ENCODE measurements at places on chromosomes 1 and 21.
A peak's percentile ranks its signal among the peaks of the same experiment; 100 is the strongest.

GRCh38 chr1:83620016-83620415, 378.9 kb downstream of the TTLL7 start:
- no peak for DNase-seq

GRCh38 chr1:172951730-172952365, 98.9 kb downstream of the TNFSF18 start:
- DNase-seq, result no peak

GRCh38 chr1:75787524-75787923, 1.5 kb downstream of the RABGGTB start:
- DNase-seq, result no peak

- no peak for DNase-seq
Observed at GRCh38 chr1:207396168-207396746, 57.9 kb upstream of the CR2 start.

DNA sequence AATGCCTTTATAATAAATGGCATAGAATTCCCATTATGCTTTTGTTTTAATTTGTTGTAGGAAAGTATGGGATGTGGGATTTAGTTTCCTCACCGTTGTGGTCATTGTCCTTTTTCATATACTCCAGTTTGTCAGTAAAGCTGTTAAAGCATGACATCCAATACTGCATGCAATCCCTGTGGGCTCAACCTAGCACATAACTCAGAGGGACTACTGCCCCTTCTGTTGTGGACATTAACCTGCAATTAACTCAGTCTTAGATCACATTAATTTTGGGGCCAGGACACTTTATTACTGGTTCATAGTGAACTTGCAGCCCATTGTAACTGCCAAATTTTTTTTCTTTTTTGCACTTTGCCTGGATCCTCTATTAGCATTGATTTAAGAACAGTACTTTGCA, 112.5 kb downstream of the DNM3 start:
- no peak for DNase-seq

GRCh38 chr1:43716559-43717281, 9.4 kb downstream of the ST3GAL3 start:
- no peak for DNase-seq

DNA sequence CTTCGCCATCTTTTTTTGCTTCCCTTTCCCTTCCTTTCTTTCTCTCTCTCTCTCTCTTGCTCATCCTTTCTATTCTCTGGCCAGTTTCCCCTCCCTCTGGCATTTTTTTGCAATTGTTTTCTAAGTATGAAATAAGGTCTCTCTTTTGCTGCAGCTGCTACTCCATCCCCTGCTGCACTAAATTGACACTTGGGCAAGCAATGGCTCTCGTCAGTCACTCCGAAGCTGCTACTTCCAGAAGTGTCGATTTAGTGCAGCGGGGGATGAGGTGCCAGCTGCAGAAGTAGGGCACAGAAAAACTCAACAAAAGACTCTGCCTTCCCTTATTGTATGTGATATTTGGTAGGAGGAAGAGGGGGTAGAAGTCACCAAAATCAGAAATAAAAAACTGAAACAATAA, 642.3 kb downstream of the RWDD3 start:
- DNase-seq, result no peak

DNA sequence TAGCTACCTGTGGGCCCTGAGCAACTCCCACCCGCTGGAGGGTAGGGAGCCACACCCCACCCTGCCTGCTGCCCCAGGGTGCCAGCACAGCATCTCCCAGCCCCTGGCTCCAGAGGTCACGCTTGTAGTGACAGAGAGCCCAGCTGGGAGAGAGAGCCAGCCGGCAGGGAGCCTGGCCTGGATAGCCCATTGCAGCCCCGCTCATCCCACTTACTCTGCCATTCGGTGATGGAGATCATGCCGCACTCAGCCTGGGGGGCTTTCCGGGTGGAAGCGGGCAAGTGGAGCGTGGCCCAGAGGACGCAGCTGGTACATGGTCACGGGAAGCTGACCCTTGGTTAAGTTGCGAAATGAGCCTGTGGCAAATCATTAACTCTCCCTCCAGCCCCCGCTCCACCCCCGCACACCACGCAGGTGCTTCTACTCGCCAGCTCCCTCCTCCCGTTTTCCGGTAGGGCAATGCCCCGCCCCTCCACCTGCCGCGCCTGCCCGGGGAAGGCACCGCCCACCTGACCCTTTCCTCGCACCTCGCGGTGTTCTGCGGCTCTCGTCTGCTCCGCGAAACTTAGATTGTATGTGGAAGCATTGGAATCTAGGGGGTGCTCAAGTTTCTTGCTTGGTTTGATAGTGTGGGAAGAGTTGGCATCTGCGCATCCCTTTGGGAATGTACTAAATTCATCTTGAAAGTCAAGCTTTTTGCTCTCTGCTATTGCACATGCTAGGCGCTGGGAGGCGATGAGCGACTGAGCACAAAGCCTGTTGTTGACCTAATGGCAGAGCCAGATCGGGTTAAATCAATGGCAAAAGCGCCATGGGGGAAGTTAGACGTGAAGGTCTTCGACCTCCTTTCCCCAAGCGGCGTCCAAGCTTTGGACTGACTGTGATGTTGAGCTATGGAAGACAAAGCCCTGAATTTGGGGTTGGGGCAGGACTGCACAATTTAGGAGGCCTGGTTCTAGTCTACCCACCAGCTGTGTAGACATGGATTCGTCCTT, at the start of gene GOLT1A:
Gene GOLT1A (minus strand): TSS at position 321 of the 995 bp plus-strand sequence. CDS start 82 bp downstream, at position 239.
- DNase-seq, result no peak

DNA sequence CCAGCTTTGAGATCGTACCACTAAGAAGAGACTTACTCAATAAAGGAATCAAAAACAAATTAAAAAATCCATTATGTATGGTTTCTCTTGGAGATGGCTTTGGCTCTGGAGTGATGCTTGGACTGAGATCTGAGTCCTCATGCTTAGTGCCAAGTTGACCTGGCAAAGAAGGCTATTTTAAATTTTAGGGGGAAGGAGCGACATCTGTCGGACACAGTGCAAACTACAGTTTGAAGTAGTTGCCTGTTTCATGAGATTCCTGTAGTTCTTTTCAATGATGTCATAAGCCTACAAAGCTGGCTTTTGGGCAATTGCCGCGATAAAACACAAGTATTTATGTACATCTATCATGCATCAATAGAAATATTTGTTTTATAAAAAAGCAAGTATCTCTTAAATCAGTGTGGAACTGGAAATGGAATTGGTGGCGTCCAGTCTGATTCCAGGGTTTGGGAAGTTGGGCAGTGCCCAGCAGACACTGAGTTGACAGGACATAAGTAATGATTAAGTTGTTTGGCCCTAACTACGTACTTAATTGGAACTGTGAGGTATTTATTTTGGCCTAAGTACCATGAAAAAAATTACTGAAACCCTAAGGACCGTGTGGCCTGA, 50.0 kb downstream of the TBCE start:
- DNase-seq, result no peak

DNA sequence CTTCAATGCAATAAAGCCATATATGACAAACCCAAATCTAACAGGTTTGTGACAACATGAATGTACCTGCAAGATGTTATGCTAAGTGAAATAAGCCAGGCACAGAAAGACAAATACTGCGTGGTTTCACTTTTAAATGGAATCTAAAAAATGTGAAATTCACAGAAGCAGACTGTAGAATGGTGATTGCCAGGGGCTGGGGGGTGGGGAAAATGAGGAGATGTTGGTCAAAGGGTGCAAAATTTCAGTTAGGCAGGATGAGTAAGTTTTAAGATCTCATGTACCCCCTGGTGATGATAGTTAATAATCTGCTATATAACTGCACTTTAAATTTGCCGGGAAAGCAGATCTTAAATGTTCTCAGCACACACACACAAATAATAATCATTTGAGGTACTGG, 160.5 kb downstream of the PTBP2 start:
- DNase-seq, result no peak

GRCh38 chr1:84743896-84744295, 53.6 kb upstream of the SSX2IP start:
- no peak for DNase-seq

- DNase-seq, result no peak
Observed at GRCh38 chr1:21874328-21874727, 62.3 kb downstream of the LDLRAD2 start.

DNA sequence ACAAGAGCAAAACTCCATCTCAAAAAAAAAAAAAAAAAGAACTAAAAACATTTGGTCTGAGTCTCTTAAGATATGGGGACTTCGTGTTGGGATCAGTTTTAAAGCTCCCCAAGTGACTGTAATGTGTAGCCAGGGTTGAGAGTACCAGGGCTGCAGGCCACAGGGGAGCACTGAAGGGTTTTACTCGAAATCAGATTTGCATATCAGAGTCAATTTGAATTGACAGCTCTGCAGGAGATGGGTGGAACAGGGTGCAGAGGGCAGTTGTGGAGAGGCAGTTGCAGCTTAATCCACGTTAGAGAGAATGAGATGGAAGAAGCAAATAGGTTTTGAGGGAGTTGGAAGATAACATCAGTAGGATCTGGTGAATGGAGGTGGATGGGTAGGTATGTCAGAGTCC, 20.6 kb upstream of the ELOA start:
- DNase-seq, result no peak

DNA sequence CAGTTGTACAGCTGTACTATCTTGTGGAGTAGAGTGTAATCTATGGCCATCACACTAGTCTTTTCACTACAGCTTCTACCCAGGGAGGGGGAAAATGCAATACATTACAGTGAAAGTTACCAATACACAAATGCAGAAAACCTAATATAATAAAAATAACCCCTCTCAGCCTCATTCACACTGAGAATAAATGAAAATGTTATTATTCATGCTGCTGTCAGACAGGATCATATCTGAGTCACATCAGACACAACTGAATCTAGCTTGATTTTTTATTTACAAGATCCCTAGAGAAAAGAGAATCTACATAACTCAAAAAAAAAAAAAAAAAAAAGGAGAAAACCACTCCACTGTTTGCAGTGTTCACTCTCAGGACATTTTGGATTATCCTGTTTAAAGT, 293.9 kb upstream of the ESRRG start:
- DNase-seq, result no peak

DNA sequence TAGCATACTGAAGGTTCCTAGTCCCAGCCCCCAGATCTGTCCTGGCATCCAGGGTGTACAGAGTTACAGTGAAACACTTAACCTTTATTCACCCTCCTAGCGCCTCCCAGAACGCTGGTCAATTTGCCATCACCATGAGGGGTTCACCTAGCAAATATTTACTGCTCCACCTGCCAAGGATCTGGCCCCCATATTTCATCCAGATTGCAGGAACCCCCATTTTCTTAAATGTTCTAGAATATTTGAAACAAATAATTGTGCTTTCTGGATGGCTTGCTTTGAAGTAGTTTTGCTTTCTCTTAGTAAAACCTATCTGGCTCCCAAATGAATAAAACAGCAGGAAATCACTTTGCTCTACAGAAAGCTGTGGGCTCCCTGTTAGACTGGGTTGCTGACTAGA, 37.7 kb downstream of the KCNN3 start:
- DNase-seq, result no peak

- no peak for DNase-seq
Observed at GRCh38 chr1:228376651-228377631, 29.7 kb downstream of the TRIM11 start.

- DNase-seq, result no peak
Observed at GRCh38 chr1:238458899-238459298, 568.2 kb upstream of the ZP4 start.

DNA sequence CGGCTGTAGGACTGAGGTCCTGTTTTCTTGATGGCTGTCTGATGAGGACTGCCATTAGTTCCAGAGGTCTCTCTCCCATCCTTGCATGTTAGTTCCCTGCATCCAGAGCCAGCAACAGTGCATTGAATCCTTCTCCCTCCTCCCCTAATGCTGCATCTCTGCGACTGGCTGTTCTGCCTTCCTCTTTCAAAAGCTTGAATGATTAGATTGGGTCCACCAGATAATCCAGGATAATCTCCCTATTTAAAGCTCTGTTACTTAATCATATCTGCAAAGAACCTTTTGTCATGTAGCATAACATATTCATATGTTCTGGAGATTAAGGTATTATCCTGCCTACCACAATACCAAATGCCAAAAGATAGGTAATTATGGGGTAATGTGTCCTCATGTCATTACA, 377.5 kb downstream of the GPATCH2 start:
- DNase-seq, result no peak

- DNase-seq, result peak; percentile 70
Observed at GRCh38 chr21:45029298-45029947, 45.0 kb upstream of the ADARB1 start.

GRCh38 chr1:44719318-44719717, 11.7 kb downstream of the RNU5D-1 start:
- DNase-seq, result no peak

DNA sequence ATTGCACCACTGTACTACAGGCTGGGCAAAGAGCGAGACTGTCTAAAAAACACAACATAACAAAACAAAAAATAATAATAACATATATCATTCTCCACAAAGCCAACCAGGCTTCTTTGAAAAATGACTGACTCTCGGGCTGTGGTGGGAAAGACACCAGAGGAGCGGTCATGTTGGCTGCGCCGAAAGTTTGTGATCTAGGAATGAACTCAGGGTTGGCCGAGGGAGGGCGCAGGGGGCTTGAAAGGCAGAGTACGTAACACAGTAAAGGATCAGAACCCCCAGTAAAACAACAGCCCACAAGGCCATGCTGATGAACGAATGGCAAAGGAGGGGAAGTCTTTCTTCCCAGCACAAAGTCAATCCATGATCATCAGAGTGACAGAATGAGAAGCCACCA, 4.7 kb downstream of the SLC35E2B start:
- no peak for DNase-seq

GRCh38 chr1:205947024-205947423, 3.8 kb upstream of the SLC26A9 start:
- DNase-seq, result no peak

DNA sequence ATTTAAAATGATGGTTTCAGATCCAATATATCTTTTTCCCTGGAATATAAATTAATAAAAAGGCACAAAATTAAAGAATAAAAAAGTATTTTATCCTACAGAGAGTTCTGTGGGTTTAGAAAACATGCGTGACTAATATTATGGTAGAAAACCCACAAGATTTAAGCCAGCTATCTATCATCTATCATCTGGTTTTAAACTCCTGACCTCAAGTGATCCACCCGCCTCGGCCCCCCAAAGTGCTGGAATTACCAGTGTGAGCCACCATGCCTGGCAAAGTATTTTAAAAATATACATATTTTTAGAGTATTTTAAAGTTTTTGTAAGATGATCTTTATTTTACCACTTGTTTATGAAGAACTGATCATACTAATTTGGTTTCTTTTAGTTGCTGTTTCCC, 79.5 kb downstream of the NRIP1 start:
- DNase-seq, result no peak
